ENCODE measurements at places on chromosomes 11 and 22.

DNA sequence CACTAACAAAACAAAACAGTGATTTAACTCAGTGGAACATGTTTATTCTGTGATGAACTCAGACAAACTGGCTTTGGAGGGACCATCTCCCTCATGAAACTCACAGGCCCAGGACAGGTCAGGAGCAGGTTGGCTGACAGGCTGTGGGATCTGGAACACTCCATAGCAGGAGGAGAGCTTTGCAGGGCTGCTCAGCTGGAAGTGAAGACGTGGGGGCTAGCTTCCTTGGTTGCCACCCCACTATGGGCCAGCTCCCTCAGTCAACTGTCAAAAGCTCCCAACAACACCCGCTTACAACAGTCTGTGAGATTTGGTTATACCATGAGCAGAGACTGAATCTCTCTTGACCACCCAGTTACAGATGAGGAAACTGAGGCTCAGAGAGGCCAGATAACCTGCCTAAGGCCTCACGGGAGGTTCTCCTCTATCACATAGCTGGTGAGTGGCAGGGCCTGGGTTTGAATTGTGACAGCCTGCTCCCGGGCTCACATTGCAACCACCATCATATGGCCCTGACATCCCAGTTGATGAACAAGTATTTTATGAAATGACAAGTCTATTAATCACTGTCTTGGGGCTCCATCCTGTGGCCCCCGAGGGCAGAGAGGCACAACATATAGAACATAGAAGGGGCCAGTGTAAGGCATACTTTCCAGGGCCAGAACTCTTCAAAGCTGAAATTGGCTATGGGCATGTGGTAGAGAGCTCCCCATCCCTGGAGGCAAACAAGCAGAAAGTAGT is 473.4 kb downstream of the MN1 start:
- no peak for DNase-seq

DNA sequence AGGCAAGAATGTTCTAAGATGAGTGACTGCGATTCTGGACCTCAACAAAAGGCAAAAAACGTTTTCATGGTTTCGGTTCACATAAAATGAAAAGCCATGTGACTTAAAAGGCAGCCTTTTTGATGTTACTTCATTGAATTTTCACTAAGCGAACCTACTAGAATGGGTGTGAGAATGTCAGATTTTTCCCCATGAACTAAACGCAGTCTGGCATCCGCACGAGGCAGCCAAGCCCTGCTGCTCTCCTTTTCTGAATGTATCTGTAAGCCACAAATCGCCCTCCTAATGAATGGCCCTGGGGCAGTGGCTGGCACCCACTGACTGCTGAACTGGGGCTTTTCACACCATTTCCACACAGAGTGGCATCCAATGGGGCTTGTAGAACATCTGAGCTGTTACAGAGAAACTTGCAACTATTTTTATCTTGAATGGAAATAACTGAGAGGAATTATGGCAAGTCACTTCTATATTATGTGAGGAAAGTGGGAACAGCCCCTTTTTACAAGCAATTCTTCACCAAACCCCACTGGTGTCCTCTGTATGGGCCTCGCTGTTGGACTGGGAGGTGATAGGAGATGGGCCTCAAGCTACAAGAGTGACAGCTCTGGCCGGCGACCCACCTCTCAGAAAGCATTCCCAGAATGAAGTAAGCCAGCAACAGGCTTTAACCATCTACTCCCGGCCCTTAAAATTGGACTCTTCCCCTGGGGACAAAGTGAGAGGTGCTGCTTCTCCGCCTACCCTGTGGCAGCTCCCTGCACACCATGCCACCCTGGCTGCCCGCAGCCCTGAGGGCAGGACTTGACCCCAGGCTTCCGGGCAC is 29.4 kb downstream of the PPP2R1B start:
- no peak for DNase-seq

- DNase-seq: no peak
Measured at GRCh38 chr11:58498464-58498863, 9.4 kb downstream of the OR5B21 start.

DNA sequence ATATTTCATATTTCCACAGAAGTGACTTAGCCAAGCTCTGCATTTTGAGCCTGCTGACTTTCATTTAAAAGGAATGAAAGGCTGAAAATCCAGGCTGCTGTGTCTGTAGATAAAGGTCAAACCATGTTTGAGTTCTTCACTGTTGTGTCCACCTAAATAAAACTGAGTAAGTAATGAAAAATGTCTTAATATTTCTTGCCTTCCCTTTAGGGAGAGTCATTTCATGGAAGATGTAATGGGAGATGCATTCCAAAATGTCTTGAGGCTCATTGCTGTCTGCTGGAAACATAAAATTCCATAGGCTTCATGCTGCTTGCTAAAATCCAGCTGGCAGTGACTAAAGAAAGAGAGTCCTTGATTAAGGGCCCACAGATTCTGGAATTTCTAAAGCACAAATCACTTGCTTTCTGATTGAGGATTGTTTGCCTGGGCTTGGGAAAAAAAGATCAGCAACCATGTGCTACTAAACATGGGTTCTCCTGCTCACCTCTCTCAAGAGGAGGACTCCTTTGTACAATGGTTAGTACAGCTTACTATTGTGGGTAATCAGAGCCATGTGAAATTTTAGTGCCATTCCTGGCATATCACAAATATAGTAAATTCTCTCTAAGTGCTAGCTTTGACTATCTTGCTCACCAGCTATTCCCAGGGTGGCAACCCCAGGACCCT is 56.9 kb downstream of the PANX1 start:
- DNase-seq: no peak

GRCh38 chr11:102513869-102514268 is 16.7 kb downstream of the MMP7 start:
- no peak for DNase-seq

- DNase-seq: no peak
Measured at GRCh38 chr22:28791841-28792490, 8.4 kb downstream of the XBP1 start.

DNA sequence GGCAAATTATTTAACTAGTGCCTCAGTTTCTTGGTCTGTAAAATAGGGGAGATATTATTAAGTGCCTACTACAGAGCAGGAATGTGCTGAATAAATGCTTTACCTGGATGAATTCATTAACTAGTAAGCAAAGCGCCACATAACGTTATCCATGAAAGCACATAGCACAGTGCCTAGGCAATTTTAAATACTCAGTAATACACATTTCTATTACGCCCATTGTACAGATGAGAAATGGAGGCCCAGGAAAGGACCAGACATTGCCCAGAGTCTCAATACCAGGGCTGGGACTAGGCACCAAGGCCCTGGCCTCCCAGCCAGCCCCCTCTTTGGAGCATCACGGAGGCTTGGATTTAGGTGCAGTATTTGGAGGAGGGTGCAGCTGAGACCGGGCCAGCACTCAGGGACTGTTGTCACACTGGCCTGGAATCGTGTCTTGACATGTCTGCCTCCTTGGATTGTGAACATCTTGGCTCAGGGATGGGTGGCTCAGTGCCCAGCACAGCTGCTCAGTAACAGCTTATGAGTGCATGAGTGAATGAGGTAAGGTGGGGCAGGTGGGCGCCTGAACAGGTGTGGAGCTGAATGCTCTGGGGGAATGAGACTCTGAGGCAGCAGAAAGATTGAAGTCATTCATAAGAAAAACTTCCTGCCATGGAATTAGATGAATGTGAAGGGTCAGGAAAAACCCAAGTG is 42.1 kb upstream of the TPBGL start:
- no peak for DNase-seq
